ENCODE measurements at places on chromosomes 5 and 9.

GRCh38 chr5:111928511-111928910 lies 171.5 kb upstream of the NREP start:
- no peak for DNase-seq

DNA sequence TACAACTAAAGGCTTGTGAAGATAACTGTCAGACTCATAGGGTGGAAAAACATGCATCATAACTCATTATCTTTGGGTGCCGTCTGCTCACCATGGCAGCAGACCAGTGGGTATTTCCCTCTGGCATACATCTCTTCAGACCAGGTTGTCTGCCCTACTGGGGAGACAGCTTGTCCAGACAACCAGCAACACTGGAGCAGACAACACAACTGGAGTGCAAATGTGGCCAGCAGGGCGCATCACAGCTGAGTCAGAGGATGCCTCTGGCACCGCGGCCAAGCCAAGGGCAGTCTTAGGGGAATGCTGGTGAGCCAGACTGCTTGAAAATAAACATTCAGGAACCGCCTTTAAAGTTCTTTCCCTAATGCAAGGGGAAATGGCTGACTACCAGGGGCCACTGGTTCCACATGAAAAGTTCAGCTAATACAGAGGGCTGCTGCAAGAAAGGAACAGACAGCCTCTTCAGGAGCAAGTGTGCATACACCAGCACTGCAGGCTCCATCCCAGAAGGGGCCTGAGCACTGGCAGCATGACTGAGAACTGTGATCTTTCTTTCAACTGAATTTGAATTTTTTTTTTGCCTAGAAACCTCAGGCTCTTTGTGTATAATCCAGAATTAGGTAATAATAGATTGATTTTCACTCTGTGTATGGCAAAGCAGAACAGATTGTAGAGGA lies 77.3 kb downstream of the MAMDC2 start:
- no peak for DNase-seq

GRCh38 chr5:31630931-31631330 lies 8.0 kb upstream of the PDZD2 start:
- no peak for DNase-seq

- DNase-seq, result no peak
Observed at GRCh38 chr9:304519-305185, 90.0 kb downstream of the DOCK8 start.

DNA sequence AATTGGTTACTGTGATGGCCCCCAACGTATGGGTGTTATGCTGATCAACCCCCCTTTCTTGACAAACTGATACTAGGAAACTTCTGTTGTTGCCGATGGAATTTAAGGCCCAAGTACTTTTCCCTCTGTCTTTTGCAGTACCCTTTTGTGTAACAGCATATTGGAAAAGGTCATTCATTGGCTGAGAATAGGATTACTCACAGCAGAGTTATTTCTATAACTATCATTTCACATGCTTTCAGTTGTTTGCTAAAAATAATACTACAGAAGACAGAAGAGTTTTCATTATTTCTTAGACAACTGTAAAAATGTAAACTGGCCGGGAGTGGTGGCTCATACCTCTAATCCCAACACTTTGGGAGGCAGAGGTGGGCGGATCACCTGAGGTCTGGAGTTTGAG lies 329.5 kb downstream of the KIAA0825 start:
- no peak for DNase-seq

DNA sequence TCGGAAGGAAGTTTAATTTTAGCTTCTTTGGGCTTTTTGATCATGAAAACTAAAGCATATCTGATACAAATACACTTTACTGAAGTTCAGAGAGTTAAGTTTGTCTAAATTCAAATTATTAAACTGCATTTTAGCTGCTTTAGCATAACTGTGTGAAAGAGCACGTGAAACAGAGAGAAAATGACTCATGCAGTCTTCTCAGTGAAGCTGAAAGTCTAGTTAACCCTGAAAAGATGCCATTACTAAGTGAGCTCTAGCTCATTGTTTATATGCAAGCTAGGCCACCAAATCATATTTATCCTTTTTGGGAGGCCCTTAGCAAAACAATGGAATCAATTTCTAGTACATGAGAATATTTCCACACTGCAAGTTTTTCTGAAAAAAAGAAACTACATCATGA lies 27.6 kb downstream of the TPD52L3 start:
- DNase-seq, result no peak

DNA sequence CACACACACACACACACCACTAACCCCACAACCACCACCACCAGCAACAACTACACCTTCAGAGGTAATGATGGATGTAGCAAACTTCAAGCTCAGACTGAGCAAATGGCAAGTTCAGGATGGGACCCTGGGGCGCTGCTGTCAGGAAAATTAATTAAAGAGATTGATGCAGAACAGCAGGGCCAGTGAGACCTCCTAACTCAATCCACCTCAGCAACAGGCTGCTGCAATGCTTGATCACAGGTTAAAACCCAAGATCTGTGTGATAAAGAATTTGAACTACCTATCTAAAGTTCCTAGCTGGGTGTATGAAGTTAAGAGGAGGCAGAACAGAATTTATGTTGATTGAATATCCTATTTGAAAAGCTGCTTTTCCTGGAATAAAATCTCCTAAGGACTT lies 140.3 kb upstream of the FER start:
- DNase-seq, result no peak

DNA sequence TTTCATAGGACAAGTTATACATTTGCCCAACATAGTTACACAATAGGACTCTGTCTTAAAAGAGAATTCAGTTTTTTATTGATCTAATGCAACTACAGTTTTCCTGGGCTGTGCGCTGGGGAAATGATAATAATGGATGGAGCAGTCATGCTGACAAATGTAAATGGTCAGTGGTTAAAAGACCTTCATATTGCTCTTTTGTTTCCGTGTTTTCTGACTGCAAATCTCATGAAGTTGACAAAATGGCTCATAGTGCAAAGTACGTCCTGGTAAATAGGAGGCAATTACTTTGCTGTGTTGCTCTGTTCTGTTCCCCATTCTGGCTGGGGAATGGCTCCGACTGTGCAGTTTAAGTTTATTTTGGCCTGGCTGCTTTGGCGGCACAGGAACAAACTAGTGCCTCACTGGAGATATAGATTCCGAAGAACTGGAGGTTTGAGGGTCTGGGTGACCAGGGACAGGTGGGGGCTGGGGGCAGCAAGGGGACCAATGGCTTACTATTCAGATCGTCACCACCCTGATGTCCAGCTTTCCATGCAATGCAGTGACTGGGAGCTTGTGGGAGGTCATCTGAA lies 54.3 kb downstream of the PTTG1 start:
- no peak for DNase-seq

DNA sequence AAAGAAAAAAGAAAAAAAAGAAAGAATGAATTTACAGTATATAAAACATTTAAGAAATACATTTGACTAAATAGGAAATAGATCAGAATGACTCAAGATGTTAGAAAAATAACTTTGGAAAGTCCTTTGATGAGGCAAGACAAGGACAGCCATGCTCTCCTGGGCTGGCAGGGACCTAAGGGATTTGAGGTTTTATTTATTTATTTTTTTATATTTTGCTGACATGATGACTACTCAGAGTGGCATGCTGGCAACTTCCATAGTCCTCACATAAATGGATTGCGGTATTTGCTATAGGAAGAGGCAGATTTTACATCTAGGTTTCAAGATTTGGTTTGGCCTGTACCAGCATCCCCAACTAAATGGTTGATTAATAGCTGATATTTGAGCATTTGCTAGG lies 17.7 kb downstream of the SLC28A3 start:
- no peak for DNase-seq

DNA sequence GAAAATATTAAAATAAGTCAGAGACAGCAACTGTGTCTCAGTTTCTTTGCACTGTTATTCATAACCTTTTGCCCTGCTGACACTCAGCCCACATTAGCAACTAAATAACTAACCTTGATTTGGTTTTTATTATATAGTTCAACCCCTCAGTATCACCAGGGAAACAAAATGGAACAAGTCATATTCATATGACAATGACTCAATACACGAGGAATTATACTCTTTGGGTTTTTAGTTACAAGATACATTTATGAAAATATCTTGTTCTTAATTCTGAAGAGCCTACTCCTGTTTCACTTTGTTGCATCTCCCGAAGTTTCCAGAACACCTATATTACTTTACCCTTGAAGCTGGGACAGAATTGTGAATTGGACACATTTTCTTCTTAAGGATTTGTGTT lies 845.4 kb downstream of the EFNA5 start:
- DNase-seq, result no peak

DNA sequence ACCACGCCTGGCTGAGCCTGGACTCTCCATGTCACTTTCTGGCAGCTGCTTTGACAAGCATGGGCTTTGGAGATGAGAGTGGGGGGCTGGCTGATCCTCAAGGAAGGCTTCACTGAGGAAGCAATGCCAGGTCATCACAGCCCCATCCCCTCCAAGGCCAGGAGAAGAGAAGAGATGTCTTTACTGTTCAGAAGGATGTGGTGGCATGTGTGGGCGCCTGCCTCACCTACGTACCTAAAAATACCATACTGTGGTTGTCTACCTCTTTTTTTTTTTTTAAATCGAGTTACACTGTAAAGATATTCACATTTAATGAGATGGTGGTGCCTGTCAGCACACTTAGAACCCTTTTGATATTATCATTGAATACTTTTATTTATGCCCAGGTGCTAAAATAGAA lies 26.4 kb upstream of the CTNNA1 start:
- no peak for DNase-seq

- no peak for DNase-seq
Observed at GRCh38 chr9:8730618-8731017, 931.0 kb upstream of the DMAC1 start.

DNA sequence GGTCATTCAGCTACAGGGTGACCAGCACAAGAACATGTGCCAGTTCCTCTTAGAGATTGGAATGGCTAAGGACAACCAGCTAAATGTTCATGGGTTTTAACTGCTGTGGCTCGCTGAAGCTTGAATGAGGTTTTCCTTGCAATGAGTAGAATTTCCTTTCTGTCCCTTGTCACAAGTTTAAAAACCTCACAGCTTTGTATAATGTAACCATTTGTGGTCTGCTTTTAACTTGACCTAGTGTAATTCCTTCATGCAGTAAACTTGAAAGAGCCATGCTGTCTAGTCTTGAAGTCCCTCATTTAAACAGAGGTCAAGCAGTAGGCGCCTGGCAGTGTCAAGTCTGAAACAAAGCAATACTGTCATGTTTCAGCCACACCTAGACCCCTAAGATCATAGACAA lies 181.3 kb upstream of the DMRT1 start:
- no peak for DNase-seq

- no peak for DNase-seq
Observed at GRCh38 chr9:7892975-7893374, 93.4 kb upstream of the DMAC1 start.

GRCh38 chr5:113128082-113128481 lies 151.5 kb downstream of the DCP2 start:
- DNase-seq, result no peak

Measured in stimulated activated CD8-positive, alpha-beta memory T cell treated with anti-CD3 and anti-CD28 coated beads, Interleukin-7, amount 100 ng/mL, for 48 hours (primary cell).